ENCODE measurements at places on chromosomes 11 and 22.

DNA sequence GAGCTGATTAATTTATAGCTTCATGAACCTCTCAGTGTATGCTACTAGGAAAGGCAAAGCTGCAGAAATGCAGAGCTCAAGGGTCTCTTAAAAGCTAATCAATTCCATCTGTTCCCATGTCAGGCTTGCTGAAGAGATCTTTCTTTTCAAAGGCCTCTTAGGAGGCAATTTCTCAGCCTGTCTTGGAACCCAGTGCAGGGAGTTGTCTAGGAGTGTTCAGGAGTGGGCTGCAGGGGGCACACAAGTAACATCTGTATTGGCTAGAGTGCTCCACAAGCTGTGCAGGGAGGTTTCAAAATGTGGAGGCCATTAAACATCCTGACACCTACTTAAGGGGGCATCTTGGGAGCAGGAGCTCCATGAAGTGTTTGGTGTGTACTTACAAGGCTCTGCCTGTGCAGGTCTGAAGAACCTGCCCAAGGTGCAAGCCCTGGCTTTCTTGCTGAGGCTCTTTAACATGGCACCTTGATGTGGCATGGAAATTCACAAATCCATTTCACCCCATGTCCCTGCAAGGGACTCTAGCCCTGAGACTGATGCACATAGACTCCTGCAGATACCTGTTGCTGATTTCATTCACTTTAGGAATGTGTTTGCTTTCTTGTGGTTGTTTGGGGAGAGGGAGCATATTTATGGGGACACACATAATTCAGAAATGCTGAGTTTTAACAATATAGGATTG is 134.7 kb downstream of the ME3 start:
- H3K27me3 ChIP-seq: no peaks in the 10 kb centered on the region
- no peaks in the 10 kb centered on the region for H3K36me3 ChIP-seq
- no peaks in the 10 kb centered on the region for H3K4me1 ChIP-seq
- no peak overlapping the region for H3K4me3 ChIP-seq
- DNase-seq: no peak

GRCh38 chr22:30777587-30777986 is 82.9 kb downstream of the OSBP2 start:
- H3K36me3 ChIP-seq: no peaks in the 10 kb centered on the region
- DNase-seq: no peak
- H3K27me3 ChIP-seq: no peaks in the 10 kb centered on the region
- H3K4me3 ChIP-seq: no peak overlapping the region

DNA sequence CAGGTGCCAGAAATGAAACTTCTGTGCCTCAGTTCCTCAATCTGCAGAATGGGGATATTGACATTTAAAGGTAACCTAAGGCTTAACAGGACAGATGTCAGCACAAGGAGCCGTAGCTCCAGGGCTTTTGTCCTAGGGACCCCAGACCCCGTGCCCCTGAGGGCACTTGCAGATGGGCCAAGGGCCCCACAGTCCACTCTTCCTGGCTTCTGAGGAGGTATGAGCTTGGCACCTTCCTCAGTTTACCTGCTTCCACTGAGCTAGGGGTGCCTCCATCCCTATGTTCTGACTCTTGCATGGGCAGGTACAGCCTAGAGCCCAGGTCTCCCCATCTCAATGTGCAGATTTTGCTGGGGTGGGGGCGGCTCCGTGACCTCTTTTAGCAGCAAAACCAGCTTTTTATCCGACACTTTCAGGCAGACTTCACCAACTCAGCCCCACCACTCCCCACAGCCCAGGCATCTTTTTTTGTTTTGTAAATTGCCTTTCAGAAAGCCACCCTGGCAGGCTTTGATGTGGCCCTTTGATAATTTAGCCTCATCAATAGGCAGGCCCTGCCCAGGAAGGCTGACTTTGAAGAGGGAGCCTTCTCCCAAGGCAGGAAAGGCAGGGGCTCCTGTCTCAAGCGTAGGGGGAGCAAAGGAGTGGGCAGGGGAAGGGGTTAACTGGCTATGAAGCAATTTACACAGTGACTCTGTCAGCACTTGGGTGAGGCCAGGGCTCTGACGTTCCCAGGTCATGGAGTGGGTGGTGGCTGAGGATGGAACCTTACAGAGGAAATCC is 23.7 kb upstream of the FGF3 start:
- no peak overlapping the region for H3K27ac ChIP-seq
- no peaks in the 10 kb centered on the region for H3K27me3 ChIP-seq
- no peak overlapping the region for H3K4me3 ChIP-seq
- no peak for DNase-seq

- no peaks in the 10 kb centered on the region for H3K27me3 ChIP-seq
- H3K27ac ChIP-seq: no peak overlapping the region
- DNase-seq: no peak
- no peak overlapping the region for H3K4me3 ChIP-seq
- no peaks in the 10 kb centered on the region for H3K36me3 ChIP-seq
- H3K4me1 ChIP-seq: no peaks in the 10 kb centered on the region
Observed at GRCh38 chr11:21896746-21897602, 295.9 kb upstream of the ANO5 start.

DNA sequence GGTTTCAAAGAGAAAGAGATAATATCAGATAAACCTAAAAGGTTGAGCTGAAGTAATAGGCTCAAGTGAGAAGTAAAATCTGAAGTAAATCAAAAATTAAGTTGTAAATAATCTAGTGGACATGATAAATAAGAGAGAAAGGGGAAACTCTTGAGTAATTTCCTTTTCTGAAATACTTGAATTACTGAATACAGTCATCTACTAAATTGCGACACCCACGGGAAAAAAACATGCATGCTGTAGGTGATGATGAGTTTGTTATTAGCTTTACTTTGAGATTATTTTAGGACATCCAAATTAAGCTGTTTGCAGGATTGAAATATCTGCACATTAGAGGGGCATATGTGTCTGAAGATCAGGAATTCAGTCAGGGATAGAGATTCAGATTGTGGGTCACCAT is 50.0 kb upstream of the CARD18 start:
- no peaks in the 10 kb centered on the region for H3K36me3 ChIP-seq
- no peak for DNase-seq
- no peaks in the 10 kb centered on the region for H3K27me3 ChIP-seq
- no peak overlapping the region for H3K4me3 ChIP-seq
- no peaks in the 10 kb centered on the region for H3K4me1 ChIP-seq

DNA sequence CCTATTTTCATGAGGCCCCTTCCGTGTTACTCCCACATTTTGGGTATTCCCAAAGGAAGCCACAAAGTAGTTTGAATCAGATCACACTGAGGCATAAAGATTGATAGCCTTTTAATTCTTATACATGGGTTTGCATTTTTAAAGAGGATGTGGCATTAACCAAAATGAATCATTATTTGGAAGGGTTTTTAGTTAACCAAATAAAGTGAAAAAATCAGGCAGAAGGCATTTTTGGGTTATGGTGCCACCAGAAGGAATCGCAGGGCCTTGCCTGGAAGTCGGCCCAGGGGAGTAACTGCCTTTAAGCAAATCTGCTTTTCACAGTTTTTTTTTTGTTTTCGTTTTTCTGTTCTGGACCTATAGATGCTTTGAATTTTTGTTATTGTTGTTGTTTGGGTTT is 55.4 kb downstream of the HSD17B12 start:
- H3K4me3 ChIP-seq: no peak overlapping the region
- DNase-seq: no peak
- no peaks in the 10 kb centered on the region for H3K36me3 ChIP-seq
- peaks cover 5% of the 10 kb centered on the region for H3K4me1 ChIP-seq

- H3K36me3 ChIP-seq: no peaks in the 10 kb centered on the region
- no peak overlapping the region for H3K4me3 ChIP-seq
- DNase-seq: peak; percentile 80
- peak overlapping the region; percentile 51 for H3K27ac ChIP-seq
- no peaks in the 10 kb centered on the region for H3K27me3 ChIP-seq
Observed at GRCh38 chr11:94705419-94705818, 62.7 kb upstream of the AMOTL1 start.

DNA sequence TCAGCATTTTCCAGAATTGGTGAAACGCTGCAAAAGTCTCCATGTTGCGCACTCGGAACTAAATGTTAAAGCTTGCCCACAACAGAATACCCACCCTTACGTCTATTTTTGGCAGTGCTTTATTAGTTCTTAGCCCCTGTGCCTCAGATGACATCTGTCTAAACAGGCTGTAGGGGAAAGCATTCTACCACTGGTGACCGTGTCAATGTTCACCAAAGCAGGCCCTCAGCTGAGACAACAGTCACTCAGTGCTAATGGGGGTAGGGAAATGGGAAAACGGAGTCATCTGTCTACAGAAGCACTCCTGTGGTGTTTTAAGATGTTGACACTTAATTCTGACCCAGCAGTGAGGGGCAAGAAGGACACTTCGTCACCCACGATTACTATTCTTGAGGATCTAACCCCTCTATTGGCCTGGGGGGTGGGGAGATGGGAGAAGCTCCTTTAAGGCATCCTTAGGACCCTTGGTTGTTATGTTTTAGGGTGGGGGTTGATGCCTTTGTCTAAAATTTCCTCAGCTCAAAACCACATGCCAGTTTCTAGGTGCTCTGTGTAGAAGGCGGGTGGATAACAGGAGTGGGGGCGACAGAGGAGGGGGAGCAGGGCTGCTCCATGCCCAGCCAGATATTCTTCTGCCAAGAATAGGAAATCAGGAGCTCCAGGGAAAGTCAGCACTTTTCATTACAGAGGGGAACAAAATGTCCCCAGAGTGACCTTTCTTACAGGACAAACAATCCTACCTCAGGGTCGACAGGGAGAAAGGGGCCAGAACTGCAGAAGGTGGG is 15.6 kb upstream of the MFRP start:
- H3K4me3 ChIP-seq: peak overlapping the region; percentile 54
- peaks cover 26% of the 10 kb centered on the region for H3K36me3 ChIP-seq
- H3K27ac ChIP-seq: peak overlapping the region; percentile 74
- H3K4me1 ChIP-seq: peaks cover 29% of the 10 kb centered on the region

- no peaks in the 10 kb centered on the region for H3K27me3 ChIP-seq
- H3K36me3 ChIP-seq: no peaks in the 10 kb centered on the region
- DNase-seq: no peak
- no peaks in the 10 kb centered on the region for H3K4me1 ChIP-seq
- H3K27ac ChIP-seq: no peak overlapping the region
Observed at GRCh38 chr22:38455530-38456271, 702 bp upstream of the KCNJ4 start.

DNA sequence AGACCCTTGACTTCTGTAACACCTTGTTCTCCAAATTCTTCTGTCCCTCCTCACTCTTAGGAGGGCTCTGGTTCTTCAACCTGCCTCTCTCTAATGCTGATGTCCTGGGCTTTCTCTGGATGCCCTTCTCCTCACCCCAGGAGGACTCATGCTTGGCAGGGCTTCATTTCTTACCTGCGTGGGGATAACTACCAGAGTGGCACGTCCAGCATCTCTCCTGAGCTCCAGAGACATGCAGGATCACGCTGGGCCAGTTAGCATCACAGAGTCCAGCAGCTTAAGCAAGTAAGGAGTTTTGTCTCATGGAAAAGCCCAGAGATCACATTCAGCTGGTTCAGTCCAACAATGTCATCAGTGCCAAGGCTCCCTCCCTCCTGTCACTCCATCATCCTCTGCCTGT is 36.4 kb downstream of the RTL6 start:
- H3K4me3 ChIP-seq: no peak overlapping the region

- H3K27me3 ChIP-seq: no peaks in the 10 kb centered on the region
- H3K27ac ChIP-seq: no peak overlapping the region
Observed at GRCh38 chr11:33920838-33921613, 29.1 kb upstream of the LMO2 start.

DNA sequence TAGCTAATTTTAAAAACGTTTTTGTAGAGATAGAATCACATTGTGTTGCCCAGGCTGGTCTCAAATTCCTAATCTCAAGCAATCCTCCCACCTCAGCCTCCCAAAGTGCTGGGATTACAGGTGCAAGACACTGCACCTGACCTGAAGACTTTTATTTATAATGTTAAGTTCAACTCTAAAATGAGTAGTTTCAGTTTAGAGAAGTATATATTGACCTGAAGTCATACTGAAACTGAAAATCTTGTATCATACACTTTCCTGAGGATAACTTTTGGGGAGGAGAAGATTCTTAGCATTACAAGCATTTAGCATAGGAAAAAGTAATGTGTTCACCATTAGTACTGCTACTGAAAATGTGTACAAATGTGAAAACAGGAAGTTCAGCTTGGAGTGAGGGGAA is 249.3 kb downstream of the CASP12 start:
- no peak for DNase-seq
- no peak overlapping the region for H3K4me3 ChIP-seq
- no peaks in the 10 kb centered on the region for H3K36me3 ChIP-seq
- peaks cover 7% of the 10 kb centered on the region for H3K4me1 ChIP-seq

DNA sequence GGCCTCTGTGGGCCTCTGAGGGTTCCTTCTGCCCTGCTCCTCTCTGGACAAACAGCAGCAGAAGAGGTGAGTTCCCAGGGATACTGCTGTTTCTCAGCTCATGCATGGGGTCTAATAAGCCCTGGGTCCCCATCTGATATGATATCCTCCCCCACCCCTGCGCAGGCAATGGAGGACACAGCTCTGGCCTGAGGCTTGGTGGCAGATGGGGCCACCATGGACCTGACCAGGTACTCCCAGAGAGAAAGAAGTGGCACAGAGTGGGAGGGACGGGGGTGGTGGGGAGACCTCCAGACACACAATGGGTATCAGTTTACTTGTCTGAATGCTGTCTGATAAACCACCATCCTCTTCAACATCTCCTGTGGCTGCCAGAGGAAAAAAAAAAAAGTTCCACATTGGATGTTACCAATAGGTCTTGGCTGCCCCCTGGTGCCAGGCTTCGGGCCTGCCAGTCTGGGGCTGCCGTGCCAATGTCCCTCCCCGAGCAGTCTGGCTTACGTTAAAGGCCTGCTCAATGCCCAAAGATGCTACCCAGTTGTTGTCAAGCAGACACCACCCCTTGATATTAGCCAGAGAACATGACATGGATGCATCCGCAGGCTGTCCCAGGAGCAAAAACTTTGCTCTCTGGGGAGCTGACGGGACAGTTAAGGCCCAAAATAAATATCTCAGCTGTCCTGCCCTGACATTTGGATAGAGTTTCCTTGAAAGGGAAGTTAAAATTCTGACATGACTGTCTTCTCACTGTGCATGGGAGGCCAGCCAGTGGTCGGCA is 27.9 kb upstream of the ABCC8 start:
- H3K4me3 ChIP-seq: no peak overlapping the region
- no peaks in the 10 kb centered on the region for H3K4me1 ChIP-seq
- no peaks in the 10 kb centered on the region for H3K27me3 ChIP-seq
- DNase-seq: peak; percentile 70

GRCh38 chr11:116792144-116792868 is 627 bp upstream of the APOA5 start:
- H3K27ac ChIP-seq: no peak overlapping the region
- DNase-seq: no peak
- H3K27me3 ChIP-seq: no peaks in the 10 kb centered on the region
- peaks cover 11% of the 10 kb centered on the region for H3K4me1 ChIP-seq
- H3K36me3 ChIP-seq: no peaks in the 10 kb centered on the region

GRCh38 chr11:72308226-72309073 is 64.5 kb upstream of the PHOX2A start:
- no peak overlapping the region for H3K27ac ChIP-seq
- no peak for DNase-seq
- no peak overlapping the region for H3K4me3 ChIP-seq
- no peaks in the 10 kb centered on the region for H3K36me3 ChIP-seq

GRCh38 chr11:108927791-108928545 is 263.1 kb downstream of the DDX10 start:
- H3K4me1 ChIP-seq: no peaks in the 10 kb centered on the region
- H3K27ac ChIP-seq: no peak overlapping the region
- no peaks in the 10 kb centered on the region for H3K27me3 ChIP-seq
- H3K36me3 ChIP-seq: no peaks in the 10 kb centered on the region
- DNase-seq: no peak

- H3K36me3 ChIP-seq: no peaks in the 10 kb centered on the region
- H3K27me3 ChIP-seq: no peaks in the 10 kb centered on the region
- no peak overlapping the region for H3K27ac ChIP-seq
- H3K4me3 ChIP-seq: no peak overlapping the region
- DNase-seq: no peak
- peaks cover 6% of the 10 kb centered on the region for H3K4me1 ChIP-seq
Observed at GRCh38 chr11:78548911-78549590, 25.6 kb downstream of the NARS2 start.

All from pancreas (tissue), 10 donors.